Occipital lobe (tissue), 3 donors: ENCODE measurements at places on chromosomes 7 and 10.

DNA sequence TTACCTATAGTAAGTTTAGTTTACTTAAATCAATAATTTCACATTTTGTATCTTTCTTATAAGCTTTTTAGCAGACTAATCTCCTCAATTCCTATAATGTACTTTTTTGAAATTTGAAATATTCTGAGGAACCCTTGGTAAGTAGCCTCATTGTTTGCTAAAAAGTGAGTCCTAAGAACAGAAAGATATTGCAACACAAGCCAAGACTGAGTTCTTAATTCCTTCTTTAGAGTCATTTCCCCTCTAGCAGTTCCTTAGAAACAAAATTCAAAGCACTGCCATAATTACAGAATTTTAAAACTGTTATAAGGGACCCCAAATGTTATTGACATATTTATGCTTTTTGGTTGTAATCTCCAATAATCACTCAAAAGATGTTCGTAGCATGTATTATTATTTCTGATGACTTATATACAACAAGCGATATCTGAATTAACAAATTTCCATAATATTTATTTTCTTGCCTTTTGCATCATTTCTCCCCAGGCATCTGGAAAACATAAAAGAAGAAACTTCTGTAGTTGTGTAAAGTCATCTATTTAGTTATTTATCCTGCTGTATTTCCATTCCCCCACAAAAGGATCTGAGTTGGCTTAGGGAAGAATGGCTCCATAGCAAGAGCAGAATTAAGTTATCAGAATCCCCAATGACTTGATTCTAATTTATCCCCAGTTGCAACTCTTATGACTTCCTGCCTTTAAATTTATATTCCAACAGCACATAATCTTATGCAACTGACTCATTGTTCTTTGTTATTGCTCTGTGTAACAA is 67.8 kb downstream of the TMEM26 start:
- DNase-seq: no peak

DNA sequence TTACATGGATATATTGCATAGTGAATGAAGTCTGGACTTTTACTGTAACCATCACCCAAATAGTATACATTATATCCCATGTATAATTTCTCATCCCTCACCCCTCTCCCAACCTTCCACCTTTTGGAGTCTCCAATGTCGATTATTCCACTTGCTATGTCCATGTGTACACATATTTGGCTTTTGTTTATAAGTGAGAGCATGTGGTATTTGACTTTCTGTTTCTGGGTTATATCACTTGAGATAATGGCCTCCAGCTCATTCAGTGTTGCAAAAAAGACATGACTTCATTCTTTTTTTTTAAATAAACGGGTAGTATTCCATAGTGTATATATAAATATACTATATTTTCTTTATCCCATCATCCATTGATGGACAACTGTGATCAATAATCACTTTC is 288.6 kb upstream of the BMPER start:
- DNase-seq: no peak

DNA sequence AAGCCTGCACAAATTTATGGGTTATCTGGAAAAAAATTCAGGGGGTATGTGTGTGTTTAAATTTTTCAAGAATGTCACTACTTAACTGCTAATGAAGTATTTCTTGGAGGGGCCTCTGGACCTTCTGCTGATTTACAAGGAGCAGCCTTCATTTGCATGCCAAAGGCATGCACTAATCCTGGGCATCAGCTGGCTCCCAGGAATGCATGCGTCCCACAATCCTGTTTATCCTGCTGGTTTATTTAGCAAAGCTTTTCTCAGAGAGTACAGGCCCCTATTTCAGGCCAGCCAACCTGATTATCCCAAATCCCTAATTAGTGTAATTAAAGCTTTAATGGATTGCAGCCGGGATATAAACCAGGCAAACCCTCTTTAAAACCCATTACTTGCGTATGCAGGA is 170.4 kb downstream of the TAX1BP1 start:
- no peak for DNase-seq

DNA sequence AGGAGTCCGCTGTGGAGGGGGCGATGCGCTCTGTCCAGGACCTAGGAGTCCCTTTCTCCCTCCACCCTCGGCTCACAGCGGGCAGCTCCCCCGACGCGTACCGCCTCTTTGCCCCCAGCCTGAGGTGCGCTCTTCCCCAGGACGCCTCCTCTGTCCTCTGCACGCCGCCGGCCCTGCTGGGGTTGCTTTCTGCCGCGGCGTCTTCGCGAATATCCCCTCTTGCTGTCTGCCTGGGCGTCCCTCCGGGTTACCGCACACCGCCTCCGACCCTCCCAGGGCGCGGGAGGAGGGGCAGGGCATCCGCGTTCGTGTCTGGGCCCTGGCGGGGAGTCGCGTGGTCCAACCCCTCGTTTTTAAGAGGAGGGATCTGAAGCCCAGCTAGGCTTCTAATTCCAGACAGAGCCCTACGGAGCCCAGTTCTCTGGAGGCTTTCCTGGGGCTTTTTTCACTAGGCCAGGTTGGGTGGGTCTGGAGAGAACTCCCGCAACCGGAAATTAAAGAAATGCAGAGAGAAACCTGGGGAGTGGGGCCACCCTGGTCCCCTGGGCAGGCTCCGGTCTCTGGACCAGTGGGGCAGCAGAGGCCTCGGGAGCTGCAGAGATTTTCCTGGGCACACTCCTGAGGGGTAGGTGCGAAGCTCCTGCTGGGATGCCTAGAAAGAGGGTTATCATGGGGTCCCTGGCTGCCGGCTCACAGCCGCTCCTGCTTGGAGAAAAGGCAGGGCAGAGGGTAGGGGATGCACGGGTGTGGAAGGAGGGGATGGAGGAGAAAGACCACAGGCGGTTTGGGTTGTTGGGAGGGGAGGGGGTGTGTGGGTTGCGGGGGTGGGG is 166.9 kb downstream of the UBE2H start:
- no peak for DNase-seq

DNA sequence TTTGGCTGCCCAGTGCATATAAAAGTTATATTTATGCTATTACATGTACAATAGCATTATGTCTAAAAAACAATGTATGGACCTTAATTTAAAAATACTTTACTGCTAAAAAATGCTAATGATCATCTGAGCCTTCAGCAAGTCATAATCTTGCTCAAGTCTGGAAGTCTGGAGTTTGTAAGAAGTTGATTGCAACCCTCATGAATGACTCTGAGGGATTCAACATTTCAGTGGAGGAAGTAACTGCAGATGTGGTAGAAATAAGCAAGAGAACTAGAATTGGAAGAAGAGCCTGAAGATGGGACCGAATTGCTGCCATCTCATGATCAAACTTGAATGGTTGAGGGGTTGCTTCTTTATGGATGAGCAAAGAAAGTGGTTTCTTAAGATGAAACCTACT is 13.0 kb upstream of the ADAMTS14 start:
- no peak for DNase-seq

DNA sequence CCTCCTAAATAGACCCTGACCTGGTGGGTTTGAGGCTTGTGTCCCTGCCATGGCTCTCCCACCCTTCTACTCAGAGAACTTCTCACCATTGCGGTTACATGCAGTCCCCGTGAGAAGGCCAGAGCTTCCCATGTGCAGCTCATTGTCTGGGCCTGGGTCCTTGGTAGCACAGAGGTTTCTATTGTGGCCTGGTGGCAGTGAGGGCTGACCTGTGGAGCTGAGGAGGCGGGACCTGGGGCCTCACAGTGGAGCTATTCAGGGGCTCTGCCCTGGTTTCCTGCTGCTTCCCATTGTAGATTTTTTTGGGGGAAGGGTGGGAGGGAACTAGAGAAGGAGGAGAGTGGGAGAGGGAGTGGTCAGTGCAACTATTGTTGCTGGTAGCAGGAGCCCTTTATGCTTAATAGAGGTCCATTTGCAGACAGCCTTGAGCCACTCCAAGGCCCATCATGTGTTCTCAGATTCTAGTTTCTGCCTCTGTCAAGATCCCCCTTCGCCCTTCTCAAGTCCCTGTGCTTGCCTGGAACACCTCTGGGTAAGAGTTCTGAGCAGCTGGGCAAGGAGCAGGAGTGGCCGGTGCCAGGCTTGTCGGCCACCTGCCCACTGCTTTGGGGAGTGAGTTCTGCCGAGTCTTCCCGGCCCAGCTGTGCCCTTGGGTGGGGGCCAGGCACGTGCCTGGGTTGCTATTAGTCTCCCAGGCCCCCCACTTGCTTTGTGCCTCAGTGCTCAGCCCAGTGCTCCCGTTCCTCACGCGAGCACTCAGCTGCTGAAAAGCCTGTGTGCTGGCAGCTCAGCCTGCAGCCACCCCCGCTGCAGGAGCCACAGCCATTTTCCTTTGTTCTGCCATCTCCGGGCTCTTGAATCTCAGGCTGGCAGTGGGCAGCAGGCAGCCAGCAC is 10.7 kb downstream of the TSPAN14 start:
- peak; percentile 73 for DNase-seq

DNA sequence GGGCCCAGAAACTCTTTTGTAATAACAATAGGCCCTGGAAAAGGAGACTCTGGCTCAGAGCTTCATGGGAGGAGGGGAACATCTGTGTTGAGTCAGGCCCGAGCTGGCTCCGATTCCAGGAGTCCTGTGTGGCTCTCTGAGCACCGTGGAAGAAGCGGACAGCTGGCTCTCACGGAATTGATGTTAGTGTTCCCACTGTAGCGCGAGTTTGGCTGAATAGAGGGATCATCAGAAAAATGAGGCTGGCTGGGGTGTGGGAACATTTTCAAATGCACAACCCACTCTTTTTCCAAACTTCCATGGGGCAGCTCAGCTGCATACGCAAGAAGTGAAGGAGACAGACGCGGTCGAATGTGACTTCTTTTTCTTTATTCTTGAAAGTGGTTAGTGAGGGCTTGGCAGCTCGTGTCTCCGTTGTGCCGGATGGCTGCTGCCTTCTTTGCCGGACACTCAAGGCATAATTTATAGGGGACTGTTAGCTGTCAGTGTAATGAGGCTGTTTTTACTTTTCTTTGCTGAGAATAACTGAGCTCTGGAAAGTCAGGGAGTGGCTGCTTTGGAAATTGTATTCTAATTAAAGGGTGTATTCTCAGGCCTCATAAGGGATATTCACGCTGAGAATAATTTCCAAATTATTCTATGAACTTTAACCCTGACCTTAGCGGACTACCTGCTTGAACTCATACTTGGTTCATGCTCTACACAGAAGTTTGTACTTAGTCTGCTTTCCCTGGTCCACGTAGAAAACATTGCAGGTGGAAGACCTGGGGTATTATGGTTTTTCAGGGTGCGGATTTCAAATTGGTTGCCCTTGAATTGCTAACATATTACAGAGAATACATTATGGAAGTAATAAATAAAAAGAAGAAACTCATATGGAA is 23.1 kb downstream of the MDFIC start:
- peak; percentile 5 for DNase-seq

- DNase-seq: peak; percentile 88
Measured at GRCh38 chr10:43362191-43362839, 9.1 kb upstream of the FXYD4 start.

GRCh38 chr10:132212816-132213215 is 26.1 kb downstream of the DPYSL4 start:
- no peak for DNase-seq

GRCh38 chr7:78329001-78329655 is 530.6 kb downstream of the PHTF2 start:
- no peak for DNase-seq

- DNase-seq: no peak
Measured at GRCh38 chr10:121312587-121312986, 285.7 kb downstream of the FGFR2 start.

GRCh38 chr7:32588657-32589056 is 93.4 kb downstream of the AVL9 start:
- no peak for DNase-seq

DNA sequence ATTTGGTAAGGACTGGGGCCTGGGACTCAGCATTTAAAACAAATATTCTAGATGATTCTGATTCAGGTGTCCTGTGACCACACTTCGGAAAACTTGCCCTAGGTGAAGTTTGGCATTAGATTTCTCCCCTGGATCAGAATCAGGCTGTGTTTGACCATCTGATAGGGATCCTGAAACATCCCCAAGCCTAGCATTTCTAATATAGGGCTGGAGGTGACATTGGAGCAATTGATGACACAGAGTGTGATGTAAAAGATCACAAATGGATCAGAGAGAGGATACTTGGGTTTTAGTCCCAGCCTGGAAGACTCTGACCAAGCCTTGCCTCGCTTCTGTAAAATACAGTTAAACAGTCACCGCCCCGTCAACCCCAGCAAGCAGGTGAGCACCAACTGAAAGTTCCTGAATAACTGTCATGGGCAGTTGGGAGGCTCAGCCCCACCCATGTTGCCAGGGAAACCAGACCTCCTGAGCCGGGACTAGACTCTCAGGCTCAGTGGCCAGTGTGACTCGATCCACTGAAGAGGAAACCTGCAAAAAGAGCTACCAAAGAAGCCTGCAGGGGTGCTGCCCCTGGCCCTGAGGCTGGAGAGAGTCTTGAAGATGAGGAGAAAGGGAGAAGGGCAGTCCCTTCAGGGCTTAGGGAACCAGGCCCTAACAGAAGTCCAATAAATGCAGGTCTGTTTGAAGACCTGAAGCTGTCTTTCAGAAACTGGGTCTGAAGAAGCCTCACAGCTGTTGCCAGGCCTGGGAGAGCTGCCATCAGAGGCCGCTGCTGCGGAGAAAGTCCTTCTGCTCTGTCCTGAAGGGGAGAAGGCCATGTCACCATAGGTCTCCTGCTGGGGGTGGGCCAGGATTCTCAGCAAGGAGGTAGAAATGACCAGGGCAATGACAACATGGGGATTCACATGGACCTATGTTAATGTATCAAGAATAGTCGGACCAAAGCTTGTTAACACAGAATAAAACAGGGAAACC is 126.1 kb upstream of the KCNMA1 start:
- no peak for DNase-seq

DNA sequence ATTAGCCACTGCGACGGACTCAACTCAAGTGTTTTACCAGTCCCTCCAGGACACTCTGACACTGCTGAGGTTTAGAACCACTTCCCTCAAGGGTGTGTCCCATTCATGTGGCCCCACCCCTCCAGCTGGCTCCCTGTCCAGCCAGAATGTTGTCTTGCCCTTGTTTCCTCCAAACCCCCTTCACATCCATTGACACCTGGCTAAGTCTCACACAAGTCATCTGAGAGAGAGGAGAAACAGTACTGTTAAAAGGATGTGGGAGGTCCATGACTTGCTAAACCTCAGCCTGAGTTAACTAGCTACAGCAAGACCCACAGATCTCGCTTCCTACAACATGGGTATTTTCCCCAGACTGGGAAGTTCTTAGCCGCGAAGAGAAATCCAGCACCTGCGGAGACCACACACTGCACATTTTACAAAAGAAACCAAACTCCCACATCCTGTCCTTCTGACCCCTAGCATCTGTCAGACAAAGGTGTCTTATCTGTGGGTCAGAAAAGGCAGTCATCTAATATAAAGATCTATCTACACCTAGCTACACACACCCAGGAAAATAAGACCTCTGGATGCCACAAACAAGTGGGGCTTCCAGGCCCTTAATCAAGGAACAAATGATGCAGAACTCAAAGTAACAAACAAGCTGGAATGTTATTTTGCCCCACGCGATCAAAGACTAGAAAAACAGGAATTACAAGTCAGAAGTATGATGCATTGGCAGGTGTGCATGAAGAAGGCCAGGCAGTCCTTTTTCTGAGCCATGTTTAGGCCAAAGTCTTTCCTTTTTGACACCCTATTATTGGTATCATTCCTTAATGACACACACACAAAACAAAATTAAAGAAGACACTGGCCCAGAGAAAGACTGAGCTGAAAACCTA is 13.9 kb downstream of the OSBPL3 start:
- no peak for DNase-seq
